ENCODE measurements at places on chromosomes 12 and 14.

DNA sequence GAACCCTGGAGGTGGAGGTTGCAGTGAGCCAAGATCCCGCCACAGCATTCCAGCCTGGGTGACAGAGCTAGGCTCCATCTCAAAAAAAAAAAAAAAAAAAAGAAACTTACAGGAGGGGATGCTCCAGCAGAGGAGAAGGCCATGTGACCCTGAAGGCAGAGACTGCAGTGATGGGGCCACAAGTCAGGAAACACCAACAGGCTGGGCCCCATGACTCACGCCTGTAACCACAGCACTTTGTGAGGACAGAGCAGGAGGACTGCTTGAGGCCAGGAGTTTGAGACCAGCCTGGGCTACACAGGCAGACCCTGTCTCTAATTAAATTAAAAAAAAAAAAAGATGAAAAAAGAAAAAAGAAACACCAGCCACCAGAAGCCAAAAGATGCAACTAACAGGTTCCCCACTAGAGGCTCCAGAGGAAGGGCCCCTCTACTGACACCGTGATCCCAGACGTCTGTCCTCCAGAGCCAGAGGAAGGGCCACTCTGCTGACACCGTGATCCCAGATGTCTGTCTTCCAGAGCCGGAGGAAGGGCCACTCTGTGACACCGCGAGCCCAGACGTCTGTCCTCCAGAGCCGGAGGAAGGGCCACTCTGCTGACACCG is 9.1 kb upstream of the GLT1D1 start:
- DNase-seq: no peak

DNA sequence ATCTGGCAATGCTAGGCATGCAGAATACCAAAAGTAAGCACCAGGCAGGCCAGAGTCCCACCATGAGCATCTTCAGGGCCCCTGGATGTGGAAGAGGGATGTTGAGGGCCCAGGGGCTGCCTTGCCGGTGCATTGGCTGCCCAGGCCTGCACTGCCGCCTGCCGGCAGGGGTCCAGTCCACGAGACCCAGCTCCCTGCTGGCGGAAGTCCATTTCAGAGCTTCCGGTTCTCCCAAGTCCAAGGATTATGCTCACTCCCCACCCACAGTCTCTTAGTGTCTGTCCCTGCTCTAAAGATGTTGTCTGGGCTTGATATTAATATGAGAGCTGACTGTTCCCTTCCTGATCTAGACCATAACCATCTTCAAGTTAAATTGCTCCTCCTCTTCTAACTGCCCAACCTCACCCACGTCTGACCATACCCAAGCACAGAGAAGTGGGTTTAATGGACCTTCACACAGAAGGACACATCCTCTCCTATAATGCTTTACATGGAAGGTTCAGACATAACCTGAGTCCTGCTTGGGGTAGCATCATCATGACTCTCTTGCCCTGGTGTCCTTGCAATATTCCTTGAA is 117.4 kb downstream of the DAD1 start:
- no peak for DNase-seq

- no peak for DNase-seq
Observed at GRCh38 chr14:87869619-87870583, 123.1 kb downstream of the GALC start.

GRCh38 chr12:115755061-115755724 is 522.3 kb downstream of the MED13L start:
- no peak for DNase-seq

- DNase-seq: no peak
Observed at GRCh38 chr12:64670919-64671639, 60.8 kb downstream of the RASSF3 start.

GRCh38 chr12:122081083-122081696 is 2.6 kb downstream of the MLXIP start:
- DNase-seq: no peak

GRCh38 chr12:84738481-84738972 is 174.1 kb downstream of the SLC6A15 start:
- DNase-seq: no peak

GRCh38 chr14:95336192-95336760 is 16.6 kb upstream of the CLMN start:
- DNase-seq: no peak

- no peak for DNase-seq
Observed at GRCh38 chr14:90319173-90319572, 12.6 kb downstream of the NRDE2 start.

- no peak for DNase-seq
Observed at GRCh38 chr12:52860102-52860823, 11.5 kb upstream of the KRT78 start.

DNA sequence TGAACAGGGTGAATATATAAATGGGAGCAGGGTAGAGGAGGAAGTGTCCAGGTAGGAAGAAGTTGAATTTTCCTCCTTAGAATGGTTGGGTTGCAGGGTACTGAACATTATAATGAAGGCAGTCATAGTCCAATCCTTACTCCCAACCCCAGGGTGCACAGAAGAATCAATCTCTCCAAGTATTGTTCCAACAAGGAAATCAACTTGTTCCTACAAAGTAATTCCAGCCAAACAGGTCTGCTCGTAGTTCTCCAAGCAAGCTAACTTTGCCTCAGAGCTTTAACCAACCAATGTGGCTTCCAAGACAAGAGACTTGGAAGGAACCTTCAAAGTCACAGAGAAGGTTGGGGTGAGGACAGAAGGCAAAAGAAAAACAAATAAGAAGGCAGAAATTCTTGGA is 527.2 kb downstream of the MED13L start:
- DNase-seq: no peak

DNA sequence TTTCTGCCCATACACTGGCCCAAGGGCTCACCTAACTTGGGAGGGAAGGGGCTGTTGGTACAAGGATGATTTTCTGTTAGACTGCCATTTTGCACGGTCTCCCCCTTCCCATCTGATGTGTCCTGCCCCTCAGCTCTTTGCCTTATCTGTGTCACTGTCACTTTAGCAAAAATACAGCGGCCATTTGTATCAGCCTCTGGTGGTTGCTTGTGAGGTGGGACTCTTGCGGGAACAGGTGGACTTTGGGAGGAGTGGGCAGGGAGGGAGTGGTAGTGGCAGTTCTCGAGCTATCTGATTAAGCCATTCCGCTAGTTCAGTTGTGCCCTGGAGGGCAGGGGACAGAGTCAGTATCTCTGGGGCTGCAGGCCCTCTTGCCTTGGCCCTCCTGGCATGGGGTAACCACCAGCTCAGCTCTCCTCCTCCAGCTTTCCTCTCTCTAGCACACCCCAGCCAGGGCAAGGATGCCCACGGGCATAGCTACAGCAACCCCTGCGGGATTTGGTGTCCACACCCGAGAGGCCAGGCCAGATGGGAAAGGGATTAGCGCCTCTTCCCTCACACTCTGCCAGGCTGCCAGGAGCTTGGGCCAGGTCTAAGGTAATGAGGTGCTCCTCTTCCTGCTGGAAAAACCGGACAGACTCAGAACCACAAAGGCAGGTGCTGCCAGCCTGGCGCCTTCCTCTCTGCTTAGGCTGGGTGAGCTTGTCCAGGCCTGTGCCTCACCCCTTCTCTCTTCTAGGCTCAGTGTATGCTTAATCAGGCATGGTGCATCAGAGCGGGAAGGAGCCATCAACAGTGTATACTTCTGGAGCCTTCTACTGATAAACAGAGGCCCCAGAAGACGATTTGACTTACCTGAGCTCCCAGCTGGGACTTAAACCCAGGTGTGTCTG is 8.7 kb downstream of the SLC48A1 start:
- DNase-seq: no peak

- no peak for DNase-seq
Observed at GRCh38 chr12:3236345-3237187, 159.4 kb downstream of the TSPAN9 start.

GRCh38 chr14:92475451-92476187 is 38.0 kb upstream of the RIN3 start:
- DNase-seq: no peak

DNA sequence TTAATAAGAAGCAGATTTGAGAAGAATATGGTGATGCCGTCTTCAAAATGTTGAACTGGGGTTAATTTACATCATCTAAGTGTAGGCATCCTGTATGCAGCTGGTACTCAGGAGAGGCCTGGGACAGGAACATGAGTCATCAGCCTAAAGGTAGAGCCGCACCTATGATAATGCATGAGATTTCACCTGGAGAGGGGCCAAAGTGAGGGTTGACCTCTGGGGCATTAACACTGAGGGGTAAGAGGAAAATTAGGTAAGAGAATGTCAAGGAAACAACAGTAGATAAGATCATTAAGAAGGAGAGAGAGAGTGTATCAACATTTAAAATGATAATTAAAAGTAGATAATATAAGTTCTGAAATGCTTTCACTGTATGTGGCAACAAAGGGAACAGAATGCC is 20.2 kb upstream of the SSTR1 start:
- DNase-seq: no peak

DNA sequence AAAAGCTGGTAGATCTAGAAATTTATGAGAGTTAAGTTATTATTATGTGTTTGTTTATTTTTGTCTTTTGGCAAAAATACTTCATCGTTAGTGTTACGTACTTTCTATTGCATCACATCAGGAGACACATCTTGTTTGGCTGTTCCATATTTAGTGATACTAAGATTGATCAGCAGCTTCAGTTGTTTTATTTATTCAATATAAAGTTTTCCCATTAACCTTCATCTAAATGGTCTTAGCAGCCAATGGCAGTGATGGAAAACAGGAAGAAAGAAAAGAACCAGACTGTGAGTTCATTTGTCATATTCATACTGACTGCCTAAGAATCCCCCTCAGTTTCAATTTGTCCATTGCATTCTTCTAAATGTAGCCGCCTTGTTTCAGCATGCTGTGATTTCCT is 122.3 kb downstream of the METTL25 start:
- DNase-seq: no peak

- DNase-seq: no peak
Observed at GRCh38 chr12:76449583-76449982, 101.4 kb upstream of the BBS10 start.

DNA sequence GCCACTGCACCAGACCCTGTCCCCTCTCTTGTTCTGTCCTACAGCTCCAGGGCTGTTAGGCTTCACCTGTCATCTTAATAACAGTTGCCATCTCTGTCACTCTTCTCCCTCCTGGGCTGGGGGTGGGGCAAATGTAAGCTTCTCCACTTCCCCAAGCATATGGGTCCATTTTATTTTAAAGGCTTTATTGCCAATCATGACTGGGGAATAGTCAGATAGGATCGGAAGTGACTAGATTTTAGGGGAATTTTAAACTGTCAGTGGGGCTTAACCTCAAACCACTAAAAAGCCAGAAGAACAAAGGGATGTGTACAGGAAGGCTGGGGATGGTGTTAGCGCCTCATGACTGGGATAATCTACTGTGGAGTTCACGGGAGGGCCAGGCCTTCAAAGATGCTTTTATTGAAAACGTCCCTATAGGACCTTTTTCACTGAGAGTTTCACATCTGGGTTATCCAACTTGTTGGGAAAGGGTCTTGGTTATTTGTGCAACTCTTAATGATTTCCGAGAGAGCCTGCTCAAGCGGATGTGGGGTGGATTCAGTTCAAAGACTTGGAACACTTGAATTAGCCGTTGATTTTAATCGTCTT is 41.6 kb downstream of the CHST11 start:
- no peak for DNase-seq

DNA sequence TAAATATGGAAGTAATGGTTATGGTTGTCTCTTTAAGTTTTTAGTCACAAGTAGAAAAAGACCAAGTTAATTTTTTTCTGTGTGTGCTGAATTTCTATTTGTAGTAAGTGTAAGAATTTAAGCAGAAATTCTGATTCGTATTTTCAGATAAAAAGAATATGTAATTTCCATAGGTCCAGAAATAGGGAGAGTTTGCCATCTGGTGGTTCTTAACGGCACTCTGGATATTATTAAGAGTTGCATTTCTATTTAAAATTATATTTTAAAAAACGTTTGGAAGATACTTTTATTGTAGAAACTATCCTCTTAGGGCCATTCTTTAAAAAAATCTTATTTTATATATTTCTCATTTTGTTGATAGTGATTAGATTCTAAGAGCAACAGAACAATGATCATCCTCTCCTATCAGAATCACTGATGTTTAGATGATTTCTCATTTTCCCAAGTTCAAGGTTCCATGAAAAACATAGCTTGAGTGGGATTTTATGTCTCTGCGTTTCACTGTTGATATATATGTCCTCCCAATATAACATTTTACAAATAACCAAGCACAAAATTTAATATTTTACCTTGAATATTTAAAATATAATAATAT is 88.3 kb downstream of the LRRK2 start:
- DNase-seq: no peak

DNA sequence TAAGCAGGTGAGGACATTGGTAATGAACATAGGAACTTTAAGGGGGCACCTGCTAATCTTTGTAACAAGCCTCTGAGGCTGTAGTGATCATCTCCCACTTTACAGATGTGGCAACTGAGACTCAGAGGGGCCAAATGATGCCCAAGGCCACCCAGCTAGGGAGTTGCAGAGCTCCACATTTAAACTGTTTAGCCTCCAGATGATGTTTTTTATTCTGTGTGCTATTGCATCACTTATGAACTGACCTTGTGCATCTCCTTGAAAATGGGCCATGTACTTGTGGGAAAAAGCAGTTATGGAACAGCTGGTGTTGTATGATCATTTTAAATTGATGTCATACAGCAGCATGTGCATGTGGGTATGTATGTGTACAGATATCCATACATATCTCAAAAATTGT is 41.4 kb downstream of the TPCN1 start:
- DNase-seq: no peak

GRCh38 chr14:90732139-90732538 is 84.1 kb downstream of the TTC7B start:
- no peak for DNase-seq
